DMS53 (cell line): ENCODE measurements at places on chromosomes 16 and 17.
A peak's percentile ranks its signal among the peaks of the same experiment; 100 is the strongest.

DNA sequence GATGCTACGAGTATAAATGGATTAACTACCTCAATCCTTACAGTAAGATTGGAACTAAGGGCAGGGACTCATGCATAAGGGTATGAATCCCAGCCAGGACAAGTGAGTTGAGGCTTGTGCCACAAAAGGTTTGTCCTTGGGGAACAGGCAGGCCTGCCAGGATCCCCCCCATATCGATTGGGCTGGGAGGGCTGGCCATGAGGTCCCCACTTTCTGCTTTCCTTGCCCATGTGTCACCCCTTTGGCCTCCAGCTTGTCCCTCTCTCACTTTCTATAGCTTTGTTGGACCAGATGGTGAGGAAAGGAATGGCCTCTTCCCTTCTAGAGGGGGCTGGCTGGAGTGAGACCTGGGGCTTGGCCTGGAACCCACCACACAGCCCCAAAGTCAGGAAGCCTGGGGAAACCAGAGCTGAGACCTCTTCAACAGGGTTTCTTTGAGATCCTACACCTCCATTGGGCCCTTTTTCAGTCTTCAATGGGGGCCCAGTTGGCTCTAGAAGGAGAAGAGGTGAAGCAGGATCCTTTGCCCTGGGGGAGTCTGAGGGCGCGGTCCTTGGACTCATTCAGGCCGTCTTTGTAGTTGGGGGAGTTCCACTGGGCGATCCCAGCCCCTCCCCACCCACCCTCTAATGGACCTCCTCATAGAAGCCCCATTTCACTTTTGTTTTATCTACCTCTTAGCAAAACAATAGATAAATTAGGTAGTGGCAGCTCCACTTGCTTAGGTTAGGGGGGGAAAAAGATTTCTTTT, 57.3 kb downstream of the IGF2BP1 start:
- DNase-seq: no peak

- DNase-seq: no peak
Observed at GRCh38 chr17:73831699-73832098, 187.5 kb upstream of the SDK2 start.

- DNase-seq: no peak
Observed at GRCh38 chr17:8696426-8696825, 48.2 kb downstream of the CCDC42 start.

GRCh38 chr17:43570518-43570928, 24.4 kb upstream of the ETV4 start:
- DNase-seq: no peak

DNA sequence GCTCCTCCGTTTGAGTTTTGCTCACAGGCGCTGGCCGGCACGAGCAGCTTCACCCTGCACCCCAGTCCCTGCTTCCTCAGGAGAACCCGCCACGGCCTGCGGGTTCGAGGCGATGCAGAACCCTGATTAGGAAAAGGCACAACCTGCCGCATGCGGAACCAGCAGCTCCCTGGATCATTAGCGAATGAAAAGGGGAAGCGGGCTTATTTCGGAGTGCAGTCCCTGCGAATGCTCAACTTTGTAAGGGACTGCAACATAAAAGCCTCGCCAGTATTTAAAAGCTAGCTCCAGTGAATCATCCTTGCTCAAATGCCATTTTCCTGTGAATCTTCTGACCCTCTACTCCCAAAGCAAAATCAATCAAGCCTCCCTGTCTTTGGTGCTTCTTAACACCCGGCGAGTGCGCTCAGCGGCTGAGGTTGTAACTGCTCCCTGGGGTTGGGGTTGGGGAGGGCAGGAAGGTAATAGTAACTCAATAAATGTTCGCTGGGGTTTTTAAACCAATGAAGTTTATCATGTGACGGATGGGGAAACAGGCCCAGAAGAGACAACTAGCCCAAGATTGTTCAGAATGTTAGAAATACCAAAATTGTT, 678 bp upstream of the AKAP10 start:
- DNase-seq: peak; percentile 69

DNA sequence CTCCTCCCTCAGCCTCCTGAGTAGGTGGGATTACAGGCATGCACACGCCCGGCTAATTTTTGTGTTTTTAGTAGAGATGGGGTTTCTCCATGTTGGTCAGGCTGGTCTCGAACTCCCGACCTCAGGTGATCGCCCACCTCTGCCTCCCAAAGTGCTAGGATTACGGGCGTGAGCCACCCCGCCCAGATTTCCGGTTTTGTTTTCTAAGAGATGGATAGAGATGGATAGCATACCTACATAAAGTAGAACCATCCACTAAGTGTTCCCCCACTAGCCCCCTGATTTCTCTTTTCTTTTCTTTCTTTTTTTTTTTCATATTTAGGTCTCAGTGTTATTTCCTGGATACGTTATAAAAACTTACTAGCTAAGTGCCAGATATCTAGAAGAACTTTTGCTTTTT, 2.0 kb downstream of the WSB1 start:
- DNase-seq: no peak

DNA sequence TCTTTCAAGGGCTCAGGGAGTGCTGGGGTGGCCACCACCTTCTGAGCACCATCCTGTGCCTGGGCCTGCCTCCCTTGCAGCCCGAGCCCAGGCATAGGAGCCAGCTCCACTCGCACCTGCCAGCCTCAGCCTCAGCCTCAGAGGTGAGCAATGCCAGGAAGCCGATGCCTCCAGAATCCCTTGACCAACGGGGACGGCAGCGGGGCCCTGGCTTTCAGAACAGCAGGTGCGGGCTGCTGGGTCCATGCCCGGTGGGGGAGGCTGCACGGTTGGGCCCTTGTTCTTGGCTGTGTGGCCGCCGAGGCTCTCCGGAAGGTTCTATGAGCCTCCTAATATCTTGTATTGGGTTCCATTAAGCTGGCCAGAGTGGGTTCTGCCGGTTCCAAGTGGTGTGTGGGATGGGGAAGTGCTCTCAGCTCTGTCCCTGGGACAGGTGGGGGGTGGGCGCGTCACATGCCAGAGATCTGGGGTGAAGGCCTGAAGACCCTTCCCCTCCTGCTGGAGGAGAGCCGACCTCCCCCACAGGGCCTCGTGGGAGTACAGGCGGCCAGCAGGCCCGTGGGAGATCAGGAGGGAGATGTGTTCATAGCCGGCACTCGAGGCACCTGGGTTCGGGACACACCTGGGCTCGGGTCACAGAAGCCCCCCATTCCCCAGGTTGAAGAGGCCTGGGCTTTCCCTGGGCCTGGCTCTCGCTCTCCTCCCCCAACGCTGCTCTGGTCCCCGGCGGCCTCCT, 27.0 kb downstream of the NPTX1 start:
- peak; percentile 40 for DNase-seq

DNA sequence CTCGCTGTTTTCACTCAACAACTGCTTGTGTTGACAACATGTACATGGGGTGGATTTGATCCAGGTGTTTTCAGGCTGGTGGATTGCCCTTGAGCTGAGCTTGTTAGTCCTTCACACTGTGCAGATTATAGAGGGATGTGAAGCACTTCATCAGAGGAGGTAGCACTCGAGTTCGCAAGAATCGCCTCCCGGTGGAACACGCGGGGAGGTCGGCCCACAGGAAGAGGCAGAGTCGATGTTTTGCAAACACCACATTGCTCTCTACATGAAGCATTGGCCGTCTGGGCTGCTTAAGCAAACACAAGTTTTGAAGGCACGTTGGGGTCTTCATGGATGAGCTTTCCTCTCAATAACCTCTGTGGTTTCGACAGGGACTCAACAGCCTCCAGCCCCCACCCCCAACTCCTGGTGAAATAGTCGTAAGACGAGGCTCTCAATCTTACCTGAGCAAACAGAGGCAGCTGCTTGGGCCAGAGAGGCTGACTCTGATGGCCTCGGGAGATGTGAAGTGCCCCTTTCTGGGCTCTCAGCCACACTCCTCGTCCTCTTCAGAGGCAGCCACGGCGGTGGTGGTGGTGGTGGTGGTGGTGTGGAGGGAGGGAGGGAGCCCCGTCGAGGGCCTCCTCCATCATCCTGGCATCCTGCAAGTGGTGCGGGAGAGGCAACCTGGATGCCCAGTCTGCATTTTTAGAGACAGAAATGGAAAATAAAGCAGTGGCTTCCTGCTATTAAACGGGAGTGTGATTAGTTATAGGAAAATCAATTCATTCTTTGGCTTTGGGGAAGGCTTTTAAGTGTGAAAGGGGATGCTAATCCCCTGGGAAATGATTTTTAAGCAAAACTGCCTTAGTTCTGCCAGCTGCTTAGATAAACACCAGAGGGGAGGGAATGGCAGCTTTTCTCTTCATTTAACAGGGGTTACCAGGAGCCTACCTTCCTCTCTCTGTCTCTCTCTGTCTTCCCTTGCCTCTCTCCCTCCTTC, 552.5 kb upstream of the EEF2KMT start:
- no peak for DNase-seq

DNA sequence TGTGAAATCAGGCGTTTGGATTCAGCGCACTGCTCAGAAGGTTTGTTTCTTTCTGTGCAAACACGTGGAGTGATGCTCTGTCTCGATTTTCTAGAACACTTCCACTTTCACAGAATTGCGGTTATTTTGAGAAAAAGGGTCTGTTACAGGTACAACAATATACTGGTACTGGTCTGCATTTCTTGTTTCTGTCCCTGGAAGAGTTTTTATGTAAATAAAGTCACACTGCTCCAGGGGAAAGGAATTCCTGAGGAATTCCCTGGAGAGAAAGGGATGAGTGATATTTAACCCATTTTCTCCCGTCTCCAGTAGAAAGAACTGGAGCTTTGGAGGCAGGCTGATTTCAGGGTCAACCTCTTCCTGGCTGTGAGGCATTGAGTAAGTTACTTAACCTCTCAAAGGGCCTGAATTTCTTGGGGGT, 16.2 kb upstream of the RMI2 start:
- no peak for DNase-seq

DNA sequence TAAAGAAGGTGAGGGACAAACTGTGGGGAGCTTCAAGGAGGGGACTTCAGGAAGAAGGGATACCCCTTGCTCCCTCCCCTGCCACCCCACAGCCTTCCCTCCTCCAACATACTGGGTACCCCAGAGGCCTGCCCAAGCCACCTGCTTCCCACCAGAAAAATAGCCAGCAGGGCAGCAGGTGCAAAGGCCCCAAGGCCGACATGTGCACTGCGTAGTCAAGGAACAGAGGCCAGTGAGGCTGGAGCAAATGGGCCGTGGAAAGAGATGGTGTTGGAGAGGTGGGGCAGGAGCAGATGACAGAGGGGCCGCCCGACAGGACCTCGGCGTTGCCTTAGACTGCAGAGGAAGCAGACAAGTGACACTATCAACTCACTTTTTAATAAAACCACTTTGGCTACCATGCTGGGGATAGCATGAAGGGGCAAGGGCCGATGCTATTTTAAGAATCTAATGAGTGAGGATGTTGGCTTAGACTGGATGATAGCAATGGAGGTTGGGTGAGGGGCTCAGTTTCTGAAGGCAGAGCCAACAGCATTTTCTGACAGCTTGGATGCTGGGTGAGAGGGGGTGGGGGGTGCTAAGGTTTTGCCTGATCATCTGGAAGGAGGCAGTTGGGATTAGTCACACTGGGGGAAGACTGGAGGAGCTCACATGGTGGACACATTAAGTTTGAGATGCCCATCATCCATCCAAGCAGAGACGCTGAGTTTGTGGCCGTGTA, 72.8 kb upstream of the TOB1 start:
- DNase-seq: no peak

- no peak for DNase-seq
Observed at GRCh38 chr16:68368301-68368888, 57.6 kb downstream of the PRMT7 start.

DNA sequence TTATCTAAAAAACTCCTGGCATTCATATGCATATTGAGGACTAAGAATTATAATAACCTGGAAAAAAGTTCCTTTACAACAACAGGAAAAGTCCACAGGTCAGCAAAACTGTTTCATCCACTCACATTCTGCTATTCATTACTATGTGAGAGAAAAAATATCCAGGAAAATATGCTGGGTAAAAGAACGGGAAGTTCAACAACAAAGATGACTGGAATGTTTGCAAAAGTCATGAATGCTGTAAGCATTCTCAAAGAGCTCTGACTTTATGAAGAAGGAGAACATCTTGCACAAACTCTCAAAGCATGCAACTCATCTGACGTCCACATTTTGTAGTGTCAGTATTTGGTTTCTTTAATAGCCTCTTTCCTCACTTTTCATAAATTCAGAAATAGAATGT, 56.9 kb upstream of the ALDH3A1 start:
- no peak for DNase-seq

DNA sequence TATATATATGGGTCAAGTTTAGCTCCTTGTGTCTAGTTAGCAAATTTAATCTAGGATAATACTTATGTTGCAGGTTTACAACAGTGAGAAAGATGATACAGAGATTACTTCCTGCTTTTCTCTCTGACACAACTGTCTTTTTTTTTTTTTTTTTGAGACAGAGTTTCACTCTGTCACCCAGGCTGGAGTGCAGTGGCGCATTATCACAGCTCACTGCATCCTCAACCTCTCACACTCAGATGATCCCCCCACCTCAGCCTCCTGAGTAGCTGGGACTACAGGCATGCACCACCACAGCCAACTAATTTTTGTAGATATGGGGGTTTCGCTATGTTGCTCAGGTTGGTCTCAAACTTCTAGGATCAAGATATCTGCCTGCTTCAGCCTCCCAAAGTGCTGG, 706.9 kb upstream of the SOX9 start:
- DNase-seq: no peak

DNA sequence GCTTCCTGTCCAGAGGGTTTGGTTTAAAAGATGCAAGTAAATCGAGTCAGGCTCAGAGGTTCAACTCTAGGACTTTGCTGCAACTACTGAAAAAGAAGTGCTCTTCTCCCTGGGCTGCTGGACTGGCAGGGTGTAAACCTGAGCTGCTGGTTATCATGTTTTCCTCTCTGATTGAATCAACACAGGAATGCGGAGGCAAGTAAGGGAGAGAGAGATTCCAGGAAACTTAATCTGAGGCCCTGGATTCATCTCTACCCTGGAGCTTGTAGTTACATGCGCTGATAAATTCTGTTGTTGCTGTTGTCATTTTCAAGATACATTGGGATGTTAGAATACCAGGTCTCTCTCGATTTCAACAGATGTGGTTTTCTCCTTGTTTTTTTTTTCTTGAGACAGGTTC, 8.2 kb upstream of the HS3ST3A1 start:
- DNase-seq: no peak

- DNase-seq: no peak
Observed at GRCh38 chr17:75250009-75250471, 11.4 kb downstream of the GGA3 start.

DNA sequence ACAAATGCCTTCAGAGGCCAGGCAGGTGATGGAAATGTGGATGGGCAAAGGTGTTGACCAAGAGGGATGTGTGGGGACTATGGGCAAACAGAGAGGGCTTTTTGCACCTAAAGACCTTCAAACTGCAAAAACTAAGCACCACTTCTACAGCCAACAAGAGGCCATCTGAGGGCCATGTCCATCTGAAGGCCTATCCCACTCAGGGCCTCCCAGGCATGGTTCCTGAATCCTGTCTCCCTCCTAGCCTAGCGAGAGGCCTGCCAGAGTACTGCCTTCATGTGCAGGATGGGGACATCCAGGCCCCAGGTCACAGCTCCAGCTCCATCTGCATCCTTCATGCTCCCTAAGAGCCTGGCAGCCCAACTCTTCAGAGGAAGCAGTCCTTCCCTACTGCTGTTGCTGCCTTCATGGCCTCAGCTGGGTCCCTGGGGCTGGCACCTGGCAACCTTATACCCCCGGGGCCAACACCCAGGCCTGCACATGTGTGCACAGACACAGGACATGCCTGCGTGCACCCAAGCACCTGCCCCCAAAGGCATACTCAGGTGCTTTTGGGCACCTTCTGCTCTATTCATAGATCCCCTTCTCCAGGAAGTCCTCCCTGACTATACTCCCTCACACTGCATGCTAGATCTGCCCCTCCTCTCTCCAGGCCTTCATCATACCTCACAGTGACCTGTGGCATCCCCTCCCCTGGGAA, 95.2 kb downstream of the C16orf78 start:
- DNase-seq: no peak
